ENCODE measurements at places on chromosomes 11 and 22.

GRCh38 chr11:130706572-130706971 is 209.7 kb downstream of the SNX19 start:
- DNase-seq, result no peak

DNA sequence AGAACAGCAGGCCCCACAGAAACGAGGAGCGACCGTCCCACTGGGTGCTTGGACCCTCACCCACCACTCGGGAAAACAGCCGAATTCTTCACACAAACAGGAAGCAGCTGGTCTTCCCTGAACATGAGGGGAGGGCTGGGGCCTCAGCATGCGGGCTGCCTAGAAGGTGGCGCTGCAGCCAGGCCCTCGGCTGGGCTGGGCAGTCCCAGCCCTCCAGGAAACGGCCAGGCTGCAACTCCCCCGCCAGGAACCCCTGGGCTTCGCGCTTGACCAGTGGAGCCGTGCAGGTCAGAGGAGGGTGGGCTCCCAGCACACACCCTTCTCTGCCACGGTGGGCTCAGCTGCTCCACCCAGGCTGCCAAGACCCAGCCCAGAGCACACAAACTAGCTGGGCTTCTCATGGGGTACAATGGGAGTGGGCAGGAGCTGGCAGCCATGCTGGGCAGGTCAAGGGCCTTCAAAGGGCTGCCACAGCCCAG is 29.6 kb downstream of the IGF2 start:
- DNase-seq, result no peak

DNA sequence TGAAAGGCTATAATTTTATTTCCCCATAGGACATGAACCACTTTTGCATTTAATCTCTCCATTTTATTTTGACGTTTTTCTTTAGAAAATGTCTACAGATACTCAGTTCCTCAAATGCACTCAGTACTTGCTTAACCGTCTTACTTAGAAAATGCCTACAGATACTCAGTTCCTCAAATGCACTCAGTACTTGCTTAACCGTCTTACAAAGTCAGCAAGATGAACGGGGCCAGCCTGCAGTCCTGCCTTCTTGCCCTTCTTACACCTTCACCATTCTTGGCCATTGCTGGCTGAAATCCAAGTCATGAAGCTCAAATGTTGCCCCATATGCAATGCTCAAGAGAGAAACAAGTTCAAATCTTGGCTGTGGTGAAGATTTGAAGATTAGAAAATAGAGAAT is 34.1 kb downstream of the CSNK2A3 start:
- no peak for DNase-seq

DNA sequence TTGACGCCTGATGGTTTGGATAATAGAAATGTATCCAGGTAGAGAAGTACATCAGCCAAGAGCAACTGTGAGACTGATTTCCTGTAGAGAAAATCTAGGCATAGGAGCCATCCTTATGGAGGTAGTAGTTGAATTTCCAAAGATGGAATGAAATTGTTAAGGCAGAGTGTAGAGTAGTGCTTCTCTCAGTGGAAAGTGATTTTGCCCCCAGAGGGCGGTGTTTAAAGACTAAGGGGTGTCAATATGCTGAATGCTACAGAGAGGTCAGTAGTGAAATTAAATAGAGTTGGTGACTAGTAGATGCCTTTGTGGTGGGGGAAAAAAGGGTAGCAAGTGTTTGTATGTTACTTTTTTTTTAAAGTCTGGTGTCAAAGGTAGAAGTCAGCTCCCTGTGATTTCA is 54.5 kb downstream of the TRIM44 start:
- peak; percentile 18 for DNase-seq

GRCh38 chr11:12990162-12990480 is 19.0 kb upstream of the RASSF10 start:
- no peak for DNase-seq

DNA sequence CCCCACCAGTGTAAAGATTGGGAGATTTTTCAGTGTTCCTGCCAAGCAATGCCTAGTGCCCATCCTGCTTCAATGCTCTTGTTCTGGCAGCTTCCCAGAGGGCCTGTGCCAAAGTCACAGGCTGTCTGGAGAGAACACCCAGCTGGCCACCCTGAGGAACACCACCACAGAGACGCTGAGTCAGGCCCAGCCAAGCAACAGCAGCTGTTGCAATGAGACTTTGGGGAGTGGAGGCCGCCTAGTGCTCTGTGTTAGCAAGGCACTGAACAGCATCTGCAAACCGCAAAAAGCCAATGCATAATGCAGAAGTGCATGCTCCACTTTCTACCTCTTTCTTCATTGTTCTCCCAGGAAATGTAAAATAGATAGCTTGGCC is 168.1 kb downstream of the NXPE2 start:
- DNase-seq, result peak; percentile 55

- DNase-seq, result no peak
Observed at GRCh38 chr11:57353446-57353845, 15.3 kb downstream of the P2RX3 start.

DNA sequence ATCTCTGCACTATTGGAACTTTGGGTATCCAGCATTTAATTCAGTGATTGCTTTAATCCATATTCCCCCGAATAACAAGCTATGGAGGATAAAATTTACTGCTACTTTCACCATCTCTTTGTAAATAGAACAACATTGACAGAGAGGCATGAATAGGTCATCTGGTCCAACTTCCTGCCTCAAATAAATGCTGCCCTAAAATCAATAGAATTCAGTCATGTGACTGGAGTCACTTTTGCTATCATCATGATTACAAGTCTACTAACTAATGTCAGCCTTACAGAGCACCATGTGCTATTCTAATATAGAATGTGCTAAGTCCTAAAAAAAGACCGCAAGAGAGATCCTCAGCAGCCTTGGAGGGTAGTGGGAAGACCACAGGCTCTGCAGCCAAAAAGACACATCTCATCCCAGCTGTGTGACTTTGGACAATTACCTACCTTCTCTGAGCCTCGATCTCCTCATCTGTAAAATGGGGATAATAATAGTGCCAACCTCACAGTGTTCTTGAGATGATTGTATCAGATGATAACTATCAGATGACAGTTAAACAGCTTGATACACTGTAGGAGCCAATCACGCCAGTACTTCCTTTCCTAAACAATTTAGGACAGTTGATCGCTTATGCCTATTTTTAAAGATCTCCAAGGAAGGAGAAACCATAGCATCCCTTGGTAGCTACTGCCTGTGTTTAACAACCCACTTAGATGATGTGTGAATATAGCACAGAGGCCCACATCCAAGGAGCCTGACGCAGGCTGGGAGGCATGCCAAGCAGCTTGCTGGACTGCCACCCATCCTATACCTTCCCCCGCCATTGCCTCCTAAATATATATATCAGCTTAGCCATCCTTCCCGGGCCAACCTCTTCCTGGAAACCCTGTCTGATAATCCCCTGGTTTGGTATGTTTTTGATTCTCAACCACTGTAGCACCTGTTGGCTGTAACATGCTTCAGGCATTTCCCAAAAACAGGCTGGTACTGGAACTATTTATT is 77.3 kb upstream of the PHF21A start:
- no peak for DNase-seq

GRCh38 chr11:66981976-66982578 is 7.0 kb downstream of the C11orf86 start:
- peak; percentile 79 for DNase-seq

DNA sequence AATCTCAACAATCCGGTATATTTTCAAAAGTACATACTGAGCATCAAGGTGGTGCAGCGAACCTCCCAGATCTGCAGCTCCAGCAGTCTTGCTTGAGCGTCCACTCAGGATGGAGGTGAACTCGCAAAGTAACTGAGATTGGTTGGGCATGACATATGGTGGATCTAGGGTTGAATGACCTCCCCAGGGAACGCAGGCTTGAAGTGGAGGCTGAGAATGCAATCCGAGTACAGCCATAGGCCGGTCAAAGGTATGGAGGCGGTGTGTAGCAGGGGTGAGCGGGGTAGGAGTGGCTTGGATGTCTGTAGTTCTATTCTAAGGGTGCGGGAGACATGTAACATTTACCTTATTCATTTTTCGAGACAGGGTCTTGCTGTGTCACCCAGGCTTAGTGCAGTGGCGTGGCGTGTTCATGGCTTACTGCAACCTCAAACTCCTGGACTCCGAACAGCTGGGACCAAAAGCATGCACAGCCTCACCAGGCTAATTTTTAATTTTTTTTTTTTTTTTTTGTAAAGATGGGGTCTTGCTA is 631 bp upstream of the C22orf39 start:
- DNase-seq, result peak; percentile 86

- no peak for DNase-seq
Observed at GRCh38 chr22:35308480-35309021, 8.9 kb downstream of the TOM1 start.

- DNase-seq, result no peak
Observed at GRCh38 chr11:22786475-22786874, 43.1 kb downstream of the SVIP start.

GRCh38 chr22:20437613-20438426 is at the start of gene SCARF2:
SCARF2 (minus strand) TSS chr22:20437825; CDS start chr22:20437754, 71 bp downstream.
- peak; percentile 67 for DNase-seq

GRCh38 chr11:76140912-76141574 is 65.3 kb downstream of the WNT11 start:
- DNase-seq, result no peak

GRCh38 chr11:1352696-1353382 is 36.9 kb upstream of the BRSK2 start:
- peak; percentile 6 for DNase-seq

GRCh38 chr11:44627911-44628729 is 62.7 kb downstream of the CD82 start:
- DNase-seq, result peak; percentile 13

DNA sequence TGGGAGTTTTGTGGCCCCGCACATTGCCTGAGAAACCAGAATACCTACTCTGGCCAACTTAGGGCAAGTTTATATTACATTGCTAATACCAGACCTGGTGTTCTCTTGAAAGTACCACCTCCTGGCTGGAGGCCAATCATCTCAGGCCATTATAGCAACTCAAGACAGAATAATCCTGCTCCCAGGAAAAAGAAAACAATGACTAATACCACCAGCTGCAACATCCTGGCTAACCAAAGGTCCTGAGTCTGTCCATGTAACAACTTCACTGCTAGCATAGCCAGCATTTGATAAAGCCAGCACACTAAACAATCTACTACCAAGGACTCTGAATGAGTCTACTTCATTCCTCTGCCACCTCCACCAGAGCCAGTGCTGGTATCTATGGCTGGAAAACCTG is 1298.7 kb upstream of the CNTN5 start:
- no peak for DNase-seq

GRCh38 chr11:33636104-33636503 is 64.5 kb downstream of the C11orf91 start:
- no peak for DNase-seq

GRCh38 chr22:45007391-45008185 is 2.2 kb downstream of the PHF21B start:
- DNase-seq, result peak; percentile 79

DNA sequence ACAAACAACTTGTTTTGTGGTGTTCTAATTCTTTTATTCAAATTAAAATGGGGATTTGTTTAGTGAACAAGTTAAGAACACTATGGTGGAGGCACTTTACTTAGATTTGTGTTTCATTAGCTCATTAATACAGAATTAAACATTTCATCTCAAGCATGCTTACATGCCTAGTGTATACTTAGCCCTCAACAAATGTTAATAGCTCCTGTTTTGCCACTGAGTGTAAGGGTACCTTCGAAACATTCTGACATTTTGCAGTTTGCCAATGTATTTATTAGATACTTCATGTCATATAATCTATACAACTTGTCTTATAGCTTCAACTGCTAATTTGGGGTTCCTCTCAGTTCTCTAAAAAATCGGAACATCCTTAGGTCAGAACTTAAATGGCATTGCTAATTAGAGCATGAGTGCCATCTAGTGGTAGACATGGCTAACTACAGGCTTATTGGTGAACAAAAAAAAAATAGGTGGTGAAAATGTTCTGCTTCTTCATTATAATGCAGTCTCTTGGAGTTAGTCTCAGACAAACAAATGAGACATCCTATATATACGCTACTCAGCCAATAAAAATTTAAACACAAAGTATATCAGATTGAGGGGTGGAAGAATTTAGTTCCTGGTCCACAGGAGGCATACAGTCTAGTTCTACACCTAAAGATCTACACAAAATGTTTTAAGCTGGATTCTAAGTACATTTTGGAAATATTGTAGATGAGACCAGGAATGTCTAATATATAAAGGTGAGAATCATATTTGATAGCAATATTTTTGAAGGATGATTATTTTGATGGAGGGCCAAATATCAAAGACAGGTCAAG is 4.9 kb upstream of the CNTN5 start:
- DNase-seq, result peak; percentile 26

DNA sequence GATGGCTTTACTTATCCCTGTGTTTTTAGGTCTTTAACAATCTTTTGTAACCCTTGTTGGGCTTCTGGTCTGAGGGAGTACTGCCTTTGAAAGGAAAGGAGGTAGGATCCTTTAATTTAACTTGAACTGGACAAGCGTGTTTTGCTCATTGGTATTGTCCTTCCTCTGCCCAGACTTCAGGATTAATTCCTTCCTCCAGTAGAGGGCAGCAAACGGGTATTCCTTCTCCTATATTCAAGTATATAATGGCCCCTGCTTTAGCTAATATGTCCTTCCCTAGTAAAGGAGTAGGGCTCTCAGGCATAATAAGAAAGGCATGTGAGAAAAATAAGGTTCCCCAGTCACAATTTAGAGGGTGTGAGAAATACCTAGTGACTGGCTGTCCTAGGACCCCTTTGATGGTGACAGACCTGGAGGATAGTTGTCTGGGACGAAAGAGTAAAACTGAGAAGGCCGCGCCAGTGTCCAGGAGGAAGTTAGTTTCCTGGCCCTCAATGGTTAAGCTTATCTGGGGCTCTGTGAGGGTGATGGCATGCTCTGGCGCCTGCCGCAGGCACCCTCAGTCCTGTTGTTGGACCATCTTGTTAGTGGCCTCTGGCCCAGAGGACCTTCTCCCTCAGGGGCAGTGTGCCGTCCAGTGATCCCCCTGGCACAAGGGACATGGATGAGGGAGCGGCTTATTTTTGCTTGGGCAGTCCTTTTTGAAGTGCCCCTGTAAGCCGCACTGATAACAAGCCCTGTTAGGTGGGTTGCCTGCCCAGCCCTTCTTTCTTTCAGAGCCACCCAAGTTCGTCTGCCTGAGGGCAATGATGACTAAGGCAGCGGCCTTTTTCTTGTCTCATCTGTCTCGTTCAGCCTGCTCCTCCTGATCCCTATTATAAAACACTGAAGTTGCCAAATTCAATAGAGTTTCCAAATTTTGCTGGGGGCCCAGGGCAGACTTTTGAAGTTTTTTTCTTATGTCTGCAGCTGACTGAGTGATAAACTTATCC is 51.8 kb downstream of the C11orf71 start:
- DNase-seq, result peak; percentile 31

GRCh38 chr11:114606003-114606801 is 10.6 kb upstream of the NXPE4 start:
- no peak for DNase-seq

GRCh38 chr11:64053699-64054098 is 18.0 kb downstream of the FLRT1 start:
- no peak for DNase-seq

GRCh38 chr11:96235751-96236150 is 107.2 kb downstream of the MAML2 start:
- no peak for DNase-seq

GRCh38 chr11:111063726-111064517 is 181.6 kb upstream of the POU2AF2 start:
- DNase-seq, result no peak

- no peak for DNase-seq
Observed at GRCh38 chr11:14015711-14016110, 53.2 kb downstream of the SPON1 start.
